Lung (tissue), 17 donors: ENCODE measurements at places on chromosomes 7 and 10. TPM values are rescaled to one million over a fixed set of nuclear protein-coding genes. Genes with fewer than 3 reads are reported as not detected.

DNA sequence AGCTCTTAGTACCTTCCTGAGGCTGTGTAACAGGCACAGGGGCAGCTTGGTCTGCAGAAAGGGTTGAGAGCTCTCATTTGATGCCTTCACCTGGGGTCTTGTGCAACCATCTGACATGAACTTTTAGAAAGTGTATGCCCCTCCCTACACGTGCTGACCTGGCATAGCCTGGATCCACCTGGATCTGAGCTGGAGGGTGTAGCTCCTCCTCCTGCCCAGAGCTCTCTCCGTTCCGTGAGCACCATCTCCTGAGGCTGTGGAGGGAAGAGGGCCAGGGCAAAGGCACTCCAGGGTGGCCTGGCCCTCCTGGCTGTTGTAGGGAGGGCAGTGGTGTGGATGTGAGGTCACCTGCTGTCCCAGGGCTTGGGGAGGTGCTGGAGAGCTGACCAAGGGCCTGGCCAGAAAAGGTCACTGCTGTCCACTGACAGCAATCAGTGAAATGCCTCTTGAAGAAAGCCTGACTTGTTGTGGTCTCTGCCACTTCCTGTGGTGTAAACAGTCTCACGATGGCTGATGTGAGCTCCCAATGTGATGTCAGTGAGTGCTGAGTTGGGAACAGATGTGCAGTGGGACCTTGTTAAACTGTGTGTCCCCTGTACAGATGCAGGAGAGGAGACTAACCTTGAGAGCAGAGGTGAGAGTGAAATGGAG, 23.0 kb downstream of the AMZ1 start:
- no peak for DNase-seq

GRCh38 chr7:146542101-146542500, 425.5 kb downstream of the CNTNAP2 start:
- DNase-seq: peak; percentile 38

DNA sequence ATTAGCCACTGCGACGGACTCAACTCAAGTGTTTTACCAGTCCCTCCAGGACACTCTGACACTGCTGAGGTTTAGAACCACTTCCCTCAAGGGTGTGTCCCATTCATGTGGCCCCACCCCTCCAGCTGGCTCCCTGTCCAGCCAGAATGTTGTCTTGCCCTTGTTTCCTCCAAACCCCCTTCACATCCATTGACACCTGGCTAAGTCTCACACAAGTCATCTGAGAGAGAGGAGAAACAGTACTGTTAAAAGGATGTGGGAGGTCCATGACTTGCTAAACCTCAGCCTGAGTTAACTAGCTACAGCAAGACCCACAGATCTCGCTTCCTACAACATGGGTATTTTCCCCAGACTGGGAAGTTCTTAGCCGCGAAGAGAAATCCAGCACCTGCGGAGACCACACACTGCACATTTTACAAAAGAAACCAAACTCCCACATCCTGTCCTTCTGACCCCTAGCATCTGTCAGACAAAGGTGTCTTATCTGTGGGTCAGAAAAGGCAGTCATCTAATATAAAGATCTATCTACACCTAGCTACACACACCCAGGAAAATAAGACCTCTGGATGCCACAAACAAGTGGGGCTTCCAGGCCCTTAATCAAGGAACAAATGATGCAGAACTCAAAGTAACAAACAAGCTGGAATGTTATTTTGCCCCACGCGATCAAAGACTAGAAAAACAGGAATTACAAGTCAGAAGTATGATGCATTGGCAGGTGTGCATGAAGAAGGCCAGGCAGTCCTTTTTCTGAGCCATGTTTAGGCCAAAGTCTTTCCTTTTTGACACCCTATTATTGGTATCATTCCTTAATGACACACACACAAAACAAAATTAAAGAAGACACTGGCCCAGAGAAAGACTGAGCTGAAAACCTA, 13.9 kb downstream of the OSBPL3 start:
- DNase-seq: no peak

GRCh38 chr10:49133706-49134248, at the start of gene FAM170B:
TSS of gene FAM170B (minus strand) at chr10:49134021. CDS start at chr10:49133918, 103 bp downstream.
- no peak for DNase-seq

GRCh38 chr7:6250364-6250833, 22.0 kb downstream of the CYTH3 start:
- DNase-seq: no peak

- DNase-seq: no peak
Measured at GRCh38 chr7:17713584-17713983, 226.7 kb downstream of the SNX13 start.

The CDHR3 gene
- polyA plus RNA-seq: 10.5 TPM

GRCh38 chr10:620417-620816, 69.1 kb downstream of the DIP2C start:
- no peak for DNase-seq

GRCh38 chr10:60304829-60305379, 84.8 kb downstream of the ANK3 start:
- no peak for DNase-seq

GRCh38 chr7:25574828-25575227, 346.5 kb upstream of the NPVF start:
- DNase-seq: peak; percentile 88

The GRM3 gene
- not detected for polyA plus RNA-seq

- DNase-seq: no peak
Measured at GRCh38 chr7:80719261-80719660, 80.8 kb downstream of the CD36 start.

- no peak for DNase-seq
Measured at GRCh38 chr10:71256661-71257318, 44.4 kb downstream of the UNC5B start.

DNA sequence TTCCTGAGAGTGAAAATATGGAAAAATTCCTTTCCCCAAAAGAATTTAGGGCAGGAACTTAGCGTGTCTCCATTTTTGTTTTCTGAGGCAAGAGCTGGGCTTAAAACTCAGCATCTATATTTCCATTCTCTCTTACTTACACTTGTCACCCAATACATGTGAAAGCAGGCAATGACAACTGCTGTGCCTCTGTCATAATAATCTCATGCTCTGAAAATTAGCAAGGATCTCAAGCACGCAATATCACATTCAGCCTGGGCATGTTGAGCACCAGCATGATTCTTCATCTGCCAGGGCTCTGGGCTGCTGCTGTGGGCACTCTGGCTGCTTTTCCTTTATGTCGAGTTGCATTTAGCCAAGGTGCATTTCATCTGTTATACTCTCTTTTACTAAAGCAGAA, 255.5 kb downstream of the SNX10 start:
- DNase-seq: no peak

The MCM10 gene
- 0.54 TPM for polyA plus RNA-seq

GRCh38 chr10:112507988-112508387, 61.0 kb downstream of the VTI1A start:
- peak; percentile 34 for DNase-seq

DNA sequence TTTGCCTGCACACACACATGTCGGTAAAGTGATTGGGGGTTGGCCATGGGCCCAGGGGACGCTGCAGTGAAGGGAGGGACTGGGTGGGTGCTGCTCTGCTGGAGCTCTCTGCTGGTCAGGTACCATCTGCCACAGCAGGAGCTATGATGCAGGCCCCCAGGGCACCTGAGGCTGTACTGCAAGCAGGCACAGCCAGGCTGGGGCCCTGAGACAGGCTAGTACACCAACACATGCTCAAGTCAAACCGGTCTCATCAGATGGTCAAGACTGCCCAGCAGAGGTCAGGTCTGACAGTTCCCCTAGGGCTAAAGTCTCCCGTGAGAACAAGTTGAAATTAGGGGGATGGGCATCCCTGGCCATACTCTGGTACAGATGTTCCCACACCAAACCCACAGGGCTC, 118.3 kb upstream of the THSD7A start:
- no peak for DNase-seq

GRCh38 chr7:29798422-29798821, 7.9 kb upstream of the WIPF3 start:
- DNase-seq: no peak

GRCh38 chr7:140778975-140779374, 82.5 kb downstream of the NDUFB2 start:
- no peak for DNase-seq

The EPHA1 gene
- polyA plus RNA-seq: 4.2 TPM

DNA sequence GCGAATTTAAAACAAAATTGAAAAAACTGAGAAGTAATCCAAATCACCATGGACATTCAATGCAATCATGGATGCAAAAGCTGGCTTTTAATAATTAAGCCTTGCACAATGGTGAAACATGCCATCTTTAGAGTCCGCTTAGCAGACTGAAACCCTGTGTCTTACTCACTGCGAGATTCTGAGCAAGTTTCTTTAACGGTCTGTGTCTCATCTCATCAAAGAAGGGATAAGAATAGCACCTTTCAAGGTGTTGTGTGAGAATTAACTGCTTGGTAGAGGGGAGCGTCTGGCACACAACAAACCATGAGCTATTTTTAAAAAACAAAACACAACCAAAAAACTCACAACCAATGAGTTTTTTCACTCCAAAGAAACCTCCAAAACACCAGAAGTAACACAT, 21.4 kb downstream of the ACBD7 start:
- DNase-seq: no peak

DNA sequence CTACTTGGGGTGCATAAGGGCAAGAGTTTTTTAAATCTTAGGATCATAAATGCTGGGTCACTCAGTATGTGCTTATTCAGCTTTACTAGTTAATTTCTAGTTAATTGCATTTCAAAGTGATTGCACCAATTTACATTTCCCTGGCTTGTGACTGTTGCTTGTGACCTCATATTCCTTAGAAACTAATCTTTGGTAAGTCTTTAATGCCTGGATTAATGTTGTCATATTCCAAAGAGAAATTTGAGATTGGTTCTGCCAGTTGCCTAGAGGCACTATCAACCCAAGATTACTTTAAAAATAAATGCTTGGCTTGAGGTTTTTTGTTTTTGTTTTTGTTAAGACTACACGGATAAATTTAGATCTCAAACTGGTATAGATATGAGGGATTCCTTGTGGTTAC, 103.1 kb downstream of the ANK3 start:
- no peak for DNase-seq

- no peak for DNase-seq
Measured at GRCh38 chr7:158362001-158362400, 225.6 kb downstream of the PTPRN2 start.

The TWIST1 gene
- polyA plus RNA-seq: 0.55 TPM

The TRIM50 gene
- polyA plus RNA-seq: 0.02 TPM

GRCh38 chr7:143460271-143460979, 17.2 kb downstream of the TAS2R60 start:
- no peak for DNase-seq

The METTL27 gene
- 3.9 TPM for polyA plus RNA-seq

- DNase-seq: no peak
Measured at GRCh38 chr7:1076184-1077072, 11.5 kb upstream of the GPER1 start.

- DNase-seq: no peak
Measured at GRCh38 chr10:104309980-104310978, 28.0 kb downstream of the ITPRIP start.

The ZNF853 gene
- polyA plus RNA-seq: 1.4 TPM

GRCh38 chr10:82409671-82410070, 534.7 kb downstream of the NRG3 start:
- DNase-seq: no peak

DNA sequence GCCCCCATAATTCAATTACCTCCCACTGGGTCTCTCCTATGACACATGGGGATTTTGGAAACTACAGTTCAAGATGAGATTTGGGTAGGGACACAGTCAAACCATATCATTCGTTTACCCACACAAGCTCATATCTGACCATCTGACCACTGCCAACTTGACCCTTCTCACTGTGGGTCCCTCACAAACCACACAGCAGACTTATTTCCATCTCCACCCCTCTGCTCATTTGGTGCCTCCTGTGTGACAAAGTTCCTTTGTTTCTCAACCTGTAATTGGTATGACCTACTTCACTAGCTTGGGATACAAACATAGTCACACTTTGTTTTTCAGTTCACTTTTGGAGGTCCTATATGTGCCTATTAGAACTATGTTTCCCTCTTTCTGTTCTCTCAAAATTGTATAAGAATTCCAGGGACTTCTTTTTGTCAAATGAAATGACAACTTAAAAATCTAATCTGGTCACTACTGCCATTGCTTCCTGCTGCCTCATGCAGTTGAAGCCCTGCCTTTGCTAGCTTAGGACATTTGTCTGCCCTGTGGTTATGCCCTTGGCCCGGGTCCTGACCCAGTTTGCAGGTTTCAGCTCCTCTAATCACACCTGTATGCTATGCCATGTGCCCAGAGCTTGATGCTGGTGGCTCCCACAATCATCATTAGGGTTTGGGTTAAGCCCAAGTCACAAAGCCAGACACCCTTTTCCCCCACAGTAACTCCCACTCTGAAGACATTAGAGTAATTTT, 69.9 kb downstream of the PPP1R3C start:
- no peak for DNase-seq

- no peak for DNase-seq
Measured at GRCh38 chr10:470339-471003, 219.0 kb downstream of the DIP2C start.

DNA sequence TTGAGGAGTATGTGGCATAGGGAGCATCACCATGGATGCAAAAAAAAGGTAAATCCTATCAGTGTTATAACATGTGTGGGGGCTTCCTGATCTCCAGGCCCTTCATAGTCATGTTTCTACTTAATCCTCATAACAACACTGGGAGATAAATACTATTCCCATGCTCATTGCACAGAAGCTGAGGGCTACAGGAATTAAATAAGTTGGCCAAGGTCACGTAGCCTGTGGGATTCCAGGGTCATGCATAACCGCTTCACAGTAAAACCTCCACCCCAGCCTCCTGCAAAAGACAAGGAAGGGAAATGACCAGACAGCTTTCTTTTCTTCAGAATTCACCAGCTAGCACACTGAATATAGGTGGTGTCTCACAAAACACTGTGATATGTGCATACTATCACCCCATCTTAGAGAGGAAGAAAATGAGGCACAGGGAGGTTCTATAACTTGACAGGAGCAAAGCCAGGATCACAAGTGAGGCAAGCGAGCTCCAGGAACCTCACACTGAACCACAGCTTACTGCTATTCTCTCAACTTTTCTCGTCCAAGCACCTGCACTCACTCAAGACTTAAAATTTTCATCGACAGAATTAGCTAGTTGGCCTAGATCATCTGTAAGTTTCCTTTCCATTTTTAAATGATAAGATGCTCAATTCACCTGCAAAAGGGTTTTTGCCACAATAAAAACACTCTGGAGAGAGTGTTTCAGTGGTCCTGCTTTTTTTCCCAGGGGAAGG, 13.4 kb downstream of the JAZF1 start:
- DNase-seq: no peak

DNA sequence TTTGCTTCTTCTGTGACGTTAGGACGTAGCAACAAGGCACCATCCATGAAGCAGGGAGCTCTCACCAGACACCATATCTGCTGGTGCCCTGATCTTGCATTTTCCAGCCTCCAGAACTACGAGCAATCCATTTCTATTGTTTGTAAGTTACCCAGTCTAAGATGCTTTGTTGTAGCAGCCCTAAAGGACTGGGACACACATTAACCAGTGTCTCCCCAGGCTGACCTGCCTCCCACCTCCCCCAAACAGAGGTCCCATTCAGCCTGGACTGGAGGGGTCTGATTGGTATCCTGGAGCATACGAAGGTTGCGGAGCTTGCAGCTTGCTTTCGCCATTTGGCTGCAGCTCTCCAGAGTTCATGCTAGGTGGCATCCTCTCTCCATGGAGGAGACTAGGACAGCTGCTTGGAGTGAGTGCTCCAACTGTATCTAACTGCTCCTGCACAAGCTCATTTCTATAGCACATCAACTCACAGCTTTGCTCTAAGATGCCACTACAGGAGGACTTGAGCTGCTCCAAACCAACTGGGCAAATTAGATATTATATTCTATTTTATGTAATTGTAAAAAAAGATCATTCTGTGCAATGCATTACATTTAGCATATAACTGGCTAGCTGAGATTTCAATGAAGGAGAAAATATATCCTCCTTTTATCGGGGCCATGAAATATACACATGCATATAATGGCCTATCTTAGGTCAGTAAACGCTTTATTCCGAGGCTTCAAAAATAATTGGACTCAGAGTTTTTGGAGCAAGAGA, 8.0 kb upstream of the GRK5 start:
- DNase-seq: peak; percentile 92
